ENCODE measurements at places on chromosomes 7 and 10. TPM values are rescaled to one million over a fixed set of nuclear protein-coding genes. Genes with fewer than 3 reads are reported as not detected.

DNA sequence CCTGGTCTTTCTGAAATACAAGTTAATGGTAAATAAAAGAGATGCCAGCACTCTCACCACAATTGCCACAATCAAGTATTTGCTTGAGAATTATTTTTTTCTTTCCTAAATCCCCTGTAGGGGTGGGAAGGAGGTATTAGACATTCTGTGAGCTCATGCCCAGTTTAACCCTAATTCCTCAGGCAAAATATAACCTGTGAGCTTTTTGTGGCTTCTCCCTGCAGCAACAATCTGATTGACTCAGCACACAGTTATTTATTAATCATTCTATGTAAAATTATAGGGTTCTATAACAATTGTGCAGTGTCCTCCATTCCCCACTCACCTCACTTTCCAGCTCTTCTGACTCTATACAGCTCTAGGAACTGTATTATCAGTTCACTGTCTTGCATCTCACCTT is 66.3 kb downstream of the GLI3 start:
- no peak overlapping the region for H3K4me3 ChIP-seq
- no peak for DNase-seq
- H3K27ac ChIP-seq = no peak overlapping the region
- peaks cover 8% of the 10 kb centered on the region for H3K36me3 ChIP-seq

GRCh38 chr7:117230276-117231046 is 92.4 kb downstream of the WNT2 start:
- H3K4me1 ChIP-seq = peaks cover 31% of the 10 kb centered on the region
- H3K36me3 ChIP-seq = peaks cover 15% of the 10 kb centered on the region
- no peak for DNase-seq
- no peak overlapping the region for H3K4me3 ChIP-seq
- H3K27ac ChIP-seq = peak overlapping the region; percentile 93

DNA sequence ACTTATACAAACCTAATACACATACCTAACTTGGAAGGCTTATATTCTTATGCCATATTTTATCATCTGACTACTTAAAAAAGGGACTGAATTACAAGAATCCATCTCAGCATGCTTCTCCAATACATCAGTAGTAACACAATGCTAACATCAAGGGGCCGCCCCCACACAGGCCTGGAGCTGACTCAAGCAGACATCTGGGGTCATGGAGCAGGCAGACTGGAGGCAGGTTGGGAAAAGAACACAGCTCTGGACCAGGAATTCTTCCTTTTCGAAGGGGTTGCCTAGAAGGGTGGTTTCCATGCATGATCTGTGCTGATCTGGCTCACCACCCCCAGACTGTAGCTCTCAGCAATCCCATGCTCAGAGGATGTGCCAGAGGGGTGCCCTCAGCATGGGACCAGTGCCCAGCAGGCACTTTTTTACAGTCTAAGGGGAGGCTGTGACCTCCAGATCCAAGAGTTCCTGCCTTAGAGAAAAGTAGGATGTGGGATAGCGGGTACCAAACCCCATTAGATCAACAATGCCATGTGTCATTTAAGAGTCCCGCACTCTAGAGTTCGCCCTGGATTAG is 26.1 kb upstream of the DUSP5 start:
- no peak overlapping the region for H3K27ac ChIP-seq
- no peaks in the 10 kb centered on the region for H3K27me3 ChIP-seq
- peaks cover 4% of the 10 kb centered on the region for H3K36me3 ChIP-seq
- peaks cover 21% of the 10 kb centered on the region for H3K4me1 ChIP-seq
- no peak for DNase-seq
- no peak overlapping the region for H3K4me3 ChIP-seq

Gene UNCX
- not detected for total RNA-seq

Gene PCLO
- 6.0 TPM for total RNA-seq

Gene SEC31B
- 26.8 TPM for total RNA-seq

Gene C1GALT1
- total RNA-seq = 36.8 TPM

Gene ACTL6B
- not detected for total RNA-seq

Gene SLC13A1
- not detected for total RNA-seq
